Skeletal muscle tissue (tissue), 5 donors: ENCODE measurements at places on chromosomes 1 and 21. TPM values are rescaled to one million over a fixed set of nuclear protein-coding genes. Genes with fewer than 3 reads are reported as not detected.

The TTC22 gene
- not detected for total RNA-seq

The CYP4A22 gene
- total RNA-seq: not detected

The ZBED6 gene
- total RNA-seq: 11.0 TPM

The TFF3 gene
- total RNA-seq: 5.2 TPM

The LCE2B gene
- total RNA-seq: not detected

The LCE3D gene
- total RNA-seq: not detected

The FMN2 gene
- 2.1 TPM for total RNA-seq

The DTL gene
- 7.8 TPM for total RNA-seq
